Occipital lobe (tissue), 3 donors: ENCODE measurements at places on chromosomes 2 and 18.

- DNase-seq: no peak
Observed at GRCh38 chr18:63180971-63181376, 138.6 kb downstream of the BCL2 start.

DNA sequence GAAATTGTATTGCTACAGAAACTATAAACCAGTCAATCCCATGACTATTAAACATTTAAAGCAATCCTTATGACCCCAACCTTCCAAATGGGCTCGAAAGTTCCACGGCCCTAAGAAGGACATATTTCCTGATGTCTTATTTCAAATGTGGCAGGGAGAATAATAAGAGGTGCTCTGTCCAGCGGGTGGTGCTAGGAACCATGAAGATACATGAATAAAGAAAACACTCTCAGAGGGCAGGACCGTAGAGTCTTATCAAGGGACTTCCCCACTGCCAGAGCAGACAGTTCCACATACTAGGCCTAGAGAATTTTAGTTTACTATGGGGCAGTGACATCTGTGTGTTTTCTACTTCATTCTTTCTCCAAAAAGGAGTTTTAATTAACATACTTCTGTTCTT is 187.1 kb upstream of the PIK3C3 start:
- no peak for DNase-seq

- no peak for DNase-seq
Observed at GRCh38 chr2:231908584-231908983, 17.6 kb downstream of the NPPC start.

DNA sequence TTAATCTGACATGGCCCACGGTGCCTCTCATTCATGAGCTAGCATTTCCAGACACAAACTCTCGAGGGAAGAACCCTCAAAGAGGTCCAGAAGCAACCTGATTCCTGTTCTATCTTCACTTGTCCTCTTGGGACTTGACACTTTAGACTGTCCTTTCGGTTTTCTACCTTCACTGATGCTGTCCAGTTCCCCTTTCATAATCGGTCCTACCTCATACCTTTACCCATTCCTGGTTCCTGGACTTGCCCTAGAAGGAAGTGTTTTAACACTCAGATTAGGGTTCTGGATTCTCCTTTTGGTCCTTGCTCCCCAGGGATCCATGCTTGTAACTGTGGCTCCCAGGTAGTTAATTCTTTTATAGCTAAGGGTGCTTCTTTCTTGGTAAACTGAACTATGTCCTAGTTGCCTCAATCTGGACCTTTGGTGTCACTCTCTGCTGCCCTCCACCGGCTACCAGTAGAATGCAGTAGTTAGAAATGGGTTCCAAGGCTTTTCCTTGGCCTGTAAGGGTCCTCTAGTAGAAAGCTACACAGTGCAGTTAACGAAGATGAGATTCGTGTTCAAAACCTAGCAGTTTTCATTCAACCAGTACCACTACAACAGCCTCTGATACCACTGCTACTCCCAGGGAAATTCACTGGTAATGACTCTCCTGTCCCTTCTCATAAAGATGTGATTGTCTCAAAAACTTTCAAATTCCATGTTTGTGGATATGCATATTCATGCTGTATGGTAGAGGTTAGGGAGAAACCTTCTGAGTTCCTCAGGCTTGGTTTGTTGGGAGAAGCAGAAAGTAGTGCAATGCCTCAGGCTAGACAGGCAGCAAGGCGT is 178.1 kb upstream of the CYP26B1 start:
- DNase-seq: no peak

- no peak for DNase-seq
Observed at GRCh38 chr2:30444273-30444672, 2.8 kb upstream of the LCLAT1 start.

- DNase-seq: no peak
Observed at GRCh38 chr2:75100801-75101151, 98.5 kb downstream of the TACR1 start.

DNA sequence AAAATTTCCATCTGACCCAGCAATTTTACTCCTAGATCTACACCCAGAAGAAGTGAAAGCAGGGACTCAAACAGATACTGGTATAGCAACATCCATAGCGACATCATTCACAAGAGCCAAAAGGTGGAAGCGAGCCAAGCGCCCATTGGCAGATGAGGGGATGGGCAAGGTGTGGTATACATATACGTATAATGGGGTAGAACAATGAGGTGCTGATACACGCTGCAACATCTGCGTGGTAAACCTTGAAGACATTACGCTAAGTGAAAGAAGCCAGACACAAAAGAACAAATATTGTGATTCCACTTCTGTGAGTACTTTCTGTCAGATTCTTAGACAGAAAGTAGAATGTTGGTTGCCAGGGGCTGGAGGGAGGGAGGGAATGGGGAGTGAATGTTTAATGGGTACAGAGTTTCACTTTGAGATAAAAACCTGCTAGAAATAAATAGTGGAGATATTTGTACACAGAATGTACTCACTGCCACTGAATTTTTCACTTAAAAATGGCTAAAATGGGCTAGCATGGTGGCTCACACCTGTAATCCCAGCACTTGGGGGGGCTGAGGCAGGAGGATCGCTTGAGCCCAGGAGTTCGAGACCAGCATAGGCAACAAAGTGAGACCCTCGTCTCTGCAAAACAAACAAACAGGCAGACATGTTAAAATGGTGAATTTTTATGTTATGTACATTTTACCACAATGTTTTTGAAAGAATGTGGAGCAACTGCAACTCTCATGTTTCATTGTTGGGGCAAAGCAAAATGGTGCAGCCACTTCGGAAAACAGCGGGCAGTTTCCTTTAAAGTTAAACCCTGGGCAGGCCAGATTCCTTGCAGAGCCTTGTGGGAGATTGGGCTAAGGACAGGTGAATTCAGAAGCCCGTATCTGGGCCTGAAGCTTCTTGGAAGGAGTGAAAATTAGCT is 103.4 kb upstream of the MYCN start:
- DNase-seq: no peak

- no peak for DNase-seq
Observed at GRCh38 chr2:61538920-61539520, 864 bp upstream of the XPO1 start.

DNA sequence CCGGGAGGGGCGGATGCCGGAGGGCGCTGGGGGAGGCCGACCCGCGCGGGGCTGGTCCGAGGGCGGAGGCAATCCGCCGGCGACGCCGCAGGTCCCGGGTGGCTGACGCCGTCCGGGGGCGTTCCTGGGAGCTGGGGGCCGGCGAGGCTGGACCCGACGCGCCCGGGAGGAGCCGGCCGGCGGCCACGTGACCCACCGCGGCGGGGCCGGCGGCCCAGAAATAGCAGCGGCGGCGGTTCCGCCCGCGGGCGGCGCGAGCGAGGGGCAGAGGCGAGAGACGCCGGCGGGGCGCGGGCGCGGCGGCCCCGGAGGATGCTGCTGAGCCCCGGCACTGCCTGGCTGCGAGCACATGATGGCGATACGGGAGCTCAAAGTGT is at the start of gene RAB31:
TSS of gene RAB31 (plus strand) at position 245 of the 377 bp plus-strand sequence. CDS start at position 350, 105 bp downstream.
- DNase-seq: peak; percentile 60

GRCh38 chr2:25829377-25829704 is 48.9 kb downstream of the ASXL2 start:
- DNase-seq: no peak

GRCh38 chr2:55430211-55430975 is 10.7 kb upstream of the CCDC88A start:
- no peak for DNase-seq

GRCh38 chr2:233680361-233681045 is 1.2 kb upstream of the UGT1A7 start:
- DNase-seq: no peak

DNA sequence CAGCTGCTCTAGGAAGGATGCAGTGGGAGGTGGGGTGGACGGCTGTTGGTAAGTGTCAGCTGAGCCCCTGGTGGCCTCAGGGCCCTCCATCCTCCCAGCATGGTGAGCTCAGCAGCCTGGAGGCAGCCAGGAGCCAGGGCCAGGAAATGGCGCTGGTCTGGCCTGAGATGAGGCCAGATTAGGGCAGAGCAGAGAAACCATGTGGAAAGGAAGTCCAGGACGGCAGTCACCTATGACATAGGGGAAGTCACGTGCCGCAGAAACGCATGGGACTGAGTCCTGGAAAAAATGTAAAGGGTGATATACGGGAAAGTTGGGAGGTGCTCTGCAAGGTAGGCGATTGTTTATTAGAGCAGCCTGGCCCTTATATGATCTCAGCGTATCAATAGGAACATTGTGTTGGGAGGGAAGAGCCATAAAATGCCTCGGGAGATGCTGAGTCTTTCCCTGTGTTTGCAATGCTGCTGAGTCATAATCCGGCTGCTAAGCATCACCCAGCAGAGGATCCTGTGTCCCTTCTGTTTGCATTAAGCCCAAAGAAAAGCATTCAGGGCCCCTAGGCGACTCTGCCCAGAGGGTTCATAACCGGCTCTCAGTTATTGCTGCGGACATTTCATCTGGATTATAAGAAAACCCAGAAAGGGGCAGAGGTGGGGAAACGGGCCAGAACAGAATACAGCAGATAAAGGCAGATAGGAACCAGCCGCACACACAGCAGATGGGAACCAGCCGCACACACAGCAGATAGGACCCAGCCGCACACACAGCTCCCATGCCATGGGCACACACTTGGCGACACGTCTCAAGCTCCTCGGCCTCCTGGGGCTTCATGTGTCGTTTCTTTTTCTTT is 30.3 kb upstream of the B3GNT7 start:
- no peak for DNase-seq

DNA sequence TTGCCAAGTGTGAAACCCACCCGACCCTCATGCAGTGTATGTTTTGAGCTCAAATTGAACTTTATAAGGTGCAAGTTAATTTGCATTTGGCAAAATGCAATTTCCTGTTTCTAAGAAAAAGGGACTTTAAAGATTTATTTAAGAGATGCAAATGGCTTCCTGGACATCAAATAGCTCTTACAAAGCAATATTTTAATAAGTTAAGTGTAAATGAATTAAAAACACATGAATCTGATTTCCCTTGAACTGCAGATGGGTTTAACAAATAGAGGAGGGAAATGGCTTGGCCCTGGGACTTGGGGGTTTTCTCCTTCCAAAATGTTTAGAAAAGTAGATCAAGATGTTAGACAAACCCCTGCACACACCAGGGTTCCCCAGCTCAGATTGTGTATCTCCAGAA is 116.0 kb downstream of the EN1 start:
- DNase-seq: no peak

- DNase-seq: no peak
Observed at GRCh38 chr2:202965810-202966460, 48.7 kb upstream of the NBEAL1 start.

DNA sequence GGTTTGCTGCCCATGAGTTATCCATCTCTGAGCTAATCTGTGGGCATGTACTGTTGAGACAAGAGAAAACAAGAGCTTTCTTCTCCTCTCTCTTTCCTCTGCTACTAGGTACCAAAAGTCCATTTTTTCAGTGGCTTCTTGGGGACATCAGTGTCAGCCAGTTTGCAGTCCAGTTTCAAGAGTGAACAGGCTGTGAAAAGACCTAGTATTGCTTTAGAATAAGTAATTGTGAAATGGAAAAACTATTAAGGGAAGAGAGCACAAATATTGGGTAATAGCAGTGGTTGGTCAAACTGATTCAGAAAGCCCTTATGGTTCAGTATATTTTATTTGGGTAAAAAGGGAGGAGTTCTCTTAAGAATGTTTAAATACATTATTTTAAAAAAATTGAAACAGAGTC is 33.0 kb upstream of the MEP1B start:
- DNase-seq: no peak

DNA sequence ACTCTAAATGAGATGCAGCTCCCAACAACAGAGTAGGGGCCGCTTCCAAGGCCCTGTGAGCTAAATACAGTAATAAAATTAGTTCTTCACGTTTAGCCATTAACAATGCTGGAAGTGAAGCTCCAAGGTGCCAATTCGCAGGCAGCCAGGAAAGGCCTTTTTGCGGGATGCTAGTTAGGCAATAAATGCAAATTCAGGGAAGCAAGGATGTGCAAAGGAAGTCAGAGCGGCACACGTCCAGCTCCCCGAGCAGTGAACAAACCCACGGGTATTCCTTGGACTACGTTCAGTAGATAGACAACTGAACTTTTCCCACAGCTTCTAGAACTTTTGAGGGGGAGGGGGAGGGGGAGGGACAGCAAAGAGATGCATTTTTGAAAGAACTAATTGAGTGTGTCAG is 6.9 kb downstream of the ZNF516 start:
- no peak for DNase-seq

DNA sequence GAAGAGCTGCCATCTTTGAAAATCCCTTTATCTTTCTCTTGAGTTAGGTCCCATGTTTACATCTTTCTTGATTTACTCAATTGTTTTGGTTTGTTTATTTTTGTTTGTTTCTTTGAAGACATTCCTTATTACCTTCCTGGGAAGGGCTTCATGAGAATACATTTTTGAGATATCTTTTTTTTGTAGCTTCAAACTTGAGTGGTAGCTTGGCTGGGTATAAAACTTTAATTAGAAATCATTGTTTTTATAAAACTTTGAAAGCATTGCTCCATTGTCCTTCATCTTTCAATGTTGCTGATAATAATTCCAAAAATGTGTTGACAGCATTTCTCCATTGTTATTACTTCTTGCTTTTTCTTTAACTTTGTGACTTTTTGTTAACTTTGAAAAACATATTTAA is 145.9 kb upstream of the RBMS1 start:
- no peak for DNase-seq

- DNase-seq: no peak
Observed at GRCh38 chr2:196290136-196290535, 118.8 kb upstream of the STK17B start.

DNA sequence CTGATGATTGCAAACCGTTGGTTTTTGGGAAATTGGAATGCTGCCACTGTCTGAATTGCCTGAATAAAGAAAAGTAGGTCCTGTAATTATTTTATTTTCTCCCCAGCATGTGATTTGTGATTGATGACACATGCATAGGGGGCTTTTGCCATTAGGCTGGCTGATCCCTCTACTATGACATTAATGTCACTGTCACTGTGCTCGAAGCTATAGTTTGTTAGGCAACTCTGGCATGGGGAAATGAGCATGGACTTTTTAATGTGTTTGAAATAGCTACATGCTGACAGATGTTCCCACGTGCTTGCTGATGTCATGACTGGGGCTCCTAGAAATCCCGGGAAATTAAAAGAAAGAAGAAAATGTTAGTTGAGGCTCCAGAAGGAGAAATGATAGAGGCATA is 99.1 kb downstream of the HRH4 start:
- DNase-seq: no peak

- DNase-seq: no peak
Observed at GRCh38 chr2:199509403-199509802, 51.7 kb upstream of the SATB2 start.

DNA sequence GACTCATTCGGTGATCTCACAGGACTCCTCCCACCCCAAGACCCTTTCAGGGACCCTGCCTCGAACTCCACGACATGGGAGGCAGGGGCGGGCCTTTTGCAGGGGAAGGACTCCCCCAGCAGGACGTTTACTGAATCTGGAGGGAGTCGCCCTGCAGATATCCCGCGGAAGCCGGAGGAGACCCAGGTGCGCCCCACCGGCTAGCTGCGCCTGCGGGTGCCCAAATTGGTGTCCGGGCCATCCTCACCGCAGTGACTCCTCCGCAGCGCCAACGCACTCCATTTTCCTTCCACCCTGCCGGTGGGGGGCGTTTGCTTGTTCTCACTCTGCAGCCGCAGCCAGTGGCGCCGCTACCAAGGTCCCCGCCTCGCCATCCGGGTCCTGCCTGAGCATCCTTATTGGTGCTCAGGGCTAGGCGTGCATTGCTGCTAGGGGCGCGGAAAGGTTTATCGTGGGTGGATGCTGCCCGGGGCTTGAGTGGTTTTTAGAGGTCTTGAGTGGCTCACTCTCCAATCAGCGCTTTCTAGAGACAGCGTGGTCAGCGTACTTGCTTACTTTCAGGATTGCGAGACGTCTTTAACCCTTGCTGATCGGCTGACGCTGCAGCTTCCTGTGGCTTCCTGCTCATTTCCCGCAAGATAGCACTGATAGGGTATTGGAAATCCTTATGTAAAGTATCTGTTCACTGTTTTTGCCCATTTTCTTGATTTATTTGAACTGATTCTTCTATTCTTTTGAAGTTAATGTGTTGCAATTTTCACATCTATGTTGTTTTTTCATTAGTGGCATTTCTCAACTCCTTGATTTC is 81.4 kb downstream of the BIN1 start:
- peak; percentile 85 for DNase-seq
